ENCODE measurements at places on chromosomes 1 and 21.
A peak's percentile ranks its signal among the peaks of the same experiment; 100 is the strongest.

- DNase-seq, result no peak
These were observed 214.9 kb downstream of the FGGY start for GRCh38 chr1:59511476-59512465.

DNA sequence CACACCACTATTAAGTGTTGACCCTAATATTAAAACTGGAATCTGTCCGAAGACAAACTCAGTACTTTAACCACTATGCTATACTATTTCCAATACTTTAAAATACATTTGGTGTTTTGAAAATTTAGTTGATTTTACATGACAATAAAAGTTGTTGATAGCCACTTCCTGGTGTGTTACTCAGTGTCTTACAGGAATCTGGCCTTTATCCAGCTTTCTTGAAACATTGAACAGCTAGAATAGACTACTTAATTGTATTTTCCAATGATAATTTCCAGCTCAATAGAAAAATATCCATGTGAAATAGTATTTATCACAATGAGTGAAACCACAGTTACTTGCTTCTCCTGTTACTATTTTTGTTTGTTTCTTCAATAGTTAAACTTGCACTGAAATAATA, 369.6 kb upstream of the ADGRL4 start:
- no peak for DNase-seq

DNA sequence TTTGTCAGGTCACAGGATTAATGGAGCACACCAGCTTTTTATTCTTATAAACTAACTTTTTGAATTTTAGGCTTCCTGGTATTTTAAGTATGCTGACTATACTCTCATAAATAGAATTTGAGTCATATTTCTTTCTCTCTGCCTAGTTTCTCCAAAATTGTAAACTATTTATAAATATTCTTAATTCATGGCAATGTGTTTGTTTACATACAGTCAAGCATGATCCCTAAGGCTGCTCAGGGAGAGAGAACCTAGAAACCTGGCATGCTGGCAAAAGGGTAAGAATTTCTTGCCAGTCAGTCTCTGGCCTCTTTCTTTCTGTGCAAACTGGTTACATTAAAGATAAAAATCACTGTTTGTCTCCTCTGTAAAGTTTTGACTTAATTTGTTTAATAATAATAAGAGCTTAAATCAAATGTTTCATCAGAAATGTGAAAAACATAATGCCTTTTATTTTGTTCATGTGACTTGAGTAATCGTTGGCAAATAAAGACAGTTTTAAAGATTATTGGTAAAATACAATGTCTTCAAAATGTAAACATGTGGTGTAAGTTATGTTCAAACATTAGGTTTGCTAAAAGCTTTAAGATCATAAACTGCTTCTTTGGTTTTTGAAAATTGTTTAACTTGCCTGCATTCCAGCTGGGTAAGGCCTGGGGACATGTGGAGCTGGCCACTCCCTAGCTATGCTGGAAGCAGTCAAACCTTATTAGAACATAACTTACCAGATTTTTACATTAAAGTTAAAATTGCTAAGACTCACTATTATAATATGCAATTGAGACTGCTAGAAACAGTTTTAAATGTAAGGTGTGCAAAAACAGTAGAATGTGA, 1401.7 kb downstream of the NCAM2 start:
- no peak for DNase-seq

DNA sequence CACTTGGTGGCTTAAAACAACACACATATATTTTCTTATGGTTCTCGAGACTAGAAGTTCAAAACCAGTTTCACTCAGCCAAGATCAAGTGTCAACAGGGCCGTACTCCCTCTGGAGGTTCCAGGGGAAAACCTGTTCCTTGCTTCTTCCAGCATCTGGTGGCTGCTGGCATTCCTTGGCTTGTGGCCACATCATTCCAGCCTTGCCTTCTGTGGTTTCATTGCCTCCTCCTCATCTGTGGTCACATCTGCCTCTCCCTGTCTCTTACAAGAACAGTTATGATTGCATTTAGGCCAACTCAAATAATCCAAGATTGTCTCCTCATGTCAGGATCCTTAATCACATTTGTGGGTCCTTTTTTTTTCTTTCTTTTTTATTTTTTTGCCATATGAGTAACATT, 240.7 kb upstream of the HOOK1 start:
- no peak for DNase-seq

DNA sequence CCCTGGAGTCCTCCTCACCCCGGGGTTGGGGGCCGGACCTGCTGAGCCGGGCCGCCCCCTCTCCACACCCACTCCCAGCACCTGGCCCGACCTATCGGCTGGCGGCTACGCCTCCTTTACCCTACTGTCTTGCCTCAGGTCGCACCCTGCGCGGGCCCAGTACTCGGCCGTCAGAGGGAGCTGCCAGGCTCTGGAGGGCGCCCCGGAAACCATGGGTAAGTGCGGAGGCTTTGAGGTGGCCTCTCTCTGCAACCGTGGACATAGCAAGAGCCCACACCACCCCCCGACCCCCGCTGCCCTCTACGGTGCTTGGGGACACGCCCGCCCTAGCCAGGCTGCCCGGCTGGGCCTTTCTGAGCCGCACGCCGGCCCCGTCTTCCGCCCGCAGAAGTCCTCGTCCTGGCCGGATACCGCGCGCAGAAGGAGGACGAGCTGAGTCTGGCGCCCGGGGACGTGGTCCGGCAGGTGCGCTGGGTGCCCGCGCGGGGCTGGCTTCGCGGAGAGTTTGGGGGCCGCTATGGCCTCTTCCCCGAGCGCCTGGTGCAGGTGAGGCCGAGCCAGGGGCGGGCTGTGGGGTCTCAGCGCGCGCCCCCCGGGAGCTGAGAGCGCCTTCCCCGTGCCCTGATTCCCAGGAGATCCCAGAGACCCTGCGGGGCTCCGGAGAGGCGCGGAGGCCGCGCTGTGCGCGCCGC, at the start of gene SH3D21:
TSS of gene SH3D21 (plus strand) at position 159 of the 692 bp plus-strand sequence. CDS start at position 212, 53 bp downstream.
- DNase-seq, result peak; percentile 66

DNA sequence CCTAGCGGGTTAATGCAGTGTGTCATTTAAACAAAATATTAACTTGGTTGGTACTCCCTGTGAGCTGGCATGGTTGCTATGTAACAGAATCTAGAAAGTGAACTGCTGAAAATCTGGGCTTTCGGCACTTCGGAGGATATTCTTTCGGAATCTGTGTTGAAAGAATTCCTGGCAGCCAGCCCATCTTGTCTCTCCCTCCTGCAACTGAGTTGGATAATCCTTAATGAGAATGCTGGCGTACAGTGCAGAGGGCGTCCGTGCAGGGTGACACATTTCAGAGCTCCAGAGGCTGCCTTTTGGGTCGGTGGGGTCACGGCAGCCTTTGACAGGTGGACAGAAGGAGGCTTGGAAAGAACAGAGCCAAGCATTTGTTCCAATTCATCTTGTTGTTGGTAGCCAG, 3.7 kb downstream of the KAZN start:
- DNase-seq, result no peak

GRCh38 chr1:94269921-94270320, 32.5 kb upstream of the ARHGAP29 start:
- no peak for DNase-seq

- no peak for DNase-seq
These were observed 634.8 kb upstream of the ADGRL2 start for GRCh38 chr1:81165963-81166362.

GRCh38 chr1:3541936-3542335, 69.4 kb downstream of the MEGF6 start:
- peak; percentile 21 for DNase-seq

DNA sequence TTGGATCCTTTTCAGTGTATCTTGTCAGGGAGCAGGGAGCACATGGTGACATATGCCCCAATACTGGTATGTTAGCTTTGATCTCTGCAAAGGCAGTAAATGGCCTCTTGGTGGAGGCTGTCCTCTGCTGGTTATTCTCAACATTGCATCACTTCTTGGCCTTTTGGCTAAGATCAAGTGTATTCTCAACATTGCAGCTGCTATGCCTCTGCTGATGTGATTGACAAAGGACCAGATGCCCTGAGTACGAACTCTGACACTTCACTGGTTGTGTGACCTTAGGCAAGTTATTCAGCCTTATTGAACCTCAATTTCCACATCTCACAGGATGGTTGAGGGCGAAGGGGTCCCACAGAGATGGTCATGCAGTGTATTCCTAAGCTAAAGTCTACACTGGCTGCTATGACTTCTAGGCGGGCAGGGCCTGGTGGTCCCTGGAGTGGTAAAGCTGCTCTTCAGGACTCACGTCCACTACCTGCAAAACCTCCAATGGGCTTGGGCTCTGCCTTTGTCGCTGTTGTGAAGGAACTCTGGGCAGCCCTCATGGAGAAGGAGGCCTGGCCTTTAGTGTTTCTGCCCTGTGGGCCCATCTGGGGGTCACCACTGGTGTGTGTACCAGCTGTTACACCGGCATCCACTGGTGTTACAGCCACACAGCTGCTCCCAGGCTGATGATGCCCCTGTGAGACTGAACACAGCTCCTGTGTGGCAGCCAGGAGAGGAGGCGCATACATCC, 64.8 kb downstream of the DNTTIP2 start:
- peak; percentile 90 for DNase-seq

DNA sequence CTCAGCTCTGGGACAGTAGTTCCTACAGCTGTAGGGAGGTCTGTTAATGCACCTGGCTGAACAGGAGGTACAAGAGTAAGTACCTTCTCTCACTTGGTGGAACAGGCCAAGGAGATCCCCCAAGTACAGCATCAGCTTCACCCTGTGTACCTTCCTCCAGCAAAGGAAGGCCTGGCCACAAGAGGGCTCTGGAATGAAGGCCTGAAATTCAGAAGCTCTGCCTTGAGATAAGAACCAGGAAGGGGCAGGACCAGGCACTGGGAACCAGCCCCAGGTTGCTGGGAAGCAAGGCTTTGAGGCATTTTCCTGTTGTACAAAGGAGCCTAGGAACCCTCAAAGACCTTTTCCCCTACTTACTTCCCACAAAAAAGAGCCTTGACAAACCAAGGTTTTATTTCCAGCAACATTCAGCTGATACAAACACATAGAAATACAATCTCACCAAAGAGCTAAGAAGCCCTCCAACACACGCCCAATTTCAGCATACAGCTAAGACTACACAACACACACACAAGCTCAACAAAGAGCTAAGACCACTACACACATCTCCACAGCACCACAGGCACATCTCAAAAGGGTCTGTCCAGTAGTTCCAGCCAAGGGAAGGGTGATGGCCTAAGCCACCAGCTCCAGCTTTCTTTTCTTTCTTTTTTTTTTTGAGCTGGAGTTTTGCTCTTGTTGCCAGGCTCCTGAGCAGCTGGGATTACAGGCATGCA, 23.5 kb downstream of the F11R start:
- peak; percentile 86 for DNase-seq

DNA sequence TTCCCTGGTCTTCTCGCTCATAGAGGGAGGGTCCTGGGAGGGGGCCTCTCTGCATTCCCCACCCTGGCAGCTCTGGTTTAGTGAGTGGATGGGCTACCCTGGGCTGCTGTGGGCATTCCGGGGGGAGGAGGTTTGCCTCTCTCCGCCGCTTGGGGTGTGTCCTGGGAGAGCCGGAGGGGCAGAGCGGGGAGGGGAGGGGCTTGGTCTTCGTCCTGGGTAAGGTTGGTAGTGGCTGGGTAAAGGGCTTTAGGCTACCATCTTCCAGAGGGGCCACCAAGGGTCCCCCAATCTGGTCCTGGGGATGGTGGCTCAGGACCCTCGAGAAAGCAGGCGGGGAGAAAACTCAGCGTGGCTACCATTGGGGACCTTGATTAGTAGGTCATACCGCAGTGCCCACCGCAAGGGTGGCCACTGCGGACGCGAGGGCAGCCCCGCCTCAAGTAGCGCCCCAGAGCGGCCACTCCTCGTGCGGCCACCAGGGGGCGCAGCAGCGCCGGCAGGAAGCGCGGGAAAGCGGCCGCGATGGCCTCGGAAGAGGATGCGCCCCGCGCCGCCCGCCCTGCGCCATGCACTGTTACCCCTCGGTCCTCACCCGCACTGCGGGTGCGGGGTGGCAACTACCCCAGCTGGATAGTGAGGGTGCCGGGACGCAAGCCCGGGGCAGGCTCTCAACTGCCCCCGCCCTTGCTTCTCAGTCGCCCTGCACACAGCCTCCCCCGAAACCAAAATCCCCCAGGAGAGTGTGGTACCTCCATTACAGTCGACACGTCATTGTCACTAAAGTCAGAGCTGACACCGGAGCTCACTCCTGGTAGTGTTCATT, 44.1 kb upstream of the SLC25A33 start:
- DNase-seq, result peak; percentile 70

- DNase-seq, result no peak
These were observed 4.8 kb downstream of the S100A16 start for GRCh38 chr1:153608089-153608682.

DNA sequence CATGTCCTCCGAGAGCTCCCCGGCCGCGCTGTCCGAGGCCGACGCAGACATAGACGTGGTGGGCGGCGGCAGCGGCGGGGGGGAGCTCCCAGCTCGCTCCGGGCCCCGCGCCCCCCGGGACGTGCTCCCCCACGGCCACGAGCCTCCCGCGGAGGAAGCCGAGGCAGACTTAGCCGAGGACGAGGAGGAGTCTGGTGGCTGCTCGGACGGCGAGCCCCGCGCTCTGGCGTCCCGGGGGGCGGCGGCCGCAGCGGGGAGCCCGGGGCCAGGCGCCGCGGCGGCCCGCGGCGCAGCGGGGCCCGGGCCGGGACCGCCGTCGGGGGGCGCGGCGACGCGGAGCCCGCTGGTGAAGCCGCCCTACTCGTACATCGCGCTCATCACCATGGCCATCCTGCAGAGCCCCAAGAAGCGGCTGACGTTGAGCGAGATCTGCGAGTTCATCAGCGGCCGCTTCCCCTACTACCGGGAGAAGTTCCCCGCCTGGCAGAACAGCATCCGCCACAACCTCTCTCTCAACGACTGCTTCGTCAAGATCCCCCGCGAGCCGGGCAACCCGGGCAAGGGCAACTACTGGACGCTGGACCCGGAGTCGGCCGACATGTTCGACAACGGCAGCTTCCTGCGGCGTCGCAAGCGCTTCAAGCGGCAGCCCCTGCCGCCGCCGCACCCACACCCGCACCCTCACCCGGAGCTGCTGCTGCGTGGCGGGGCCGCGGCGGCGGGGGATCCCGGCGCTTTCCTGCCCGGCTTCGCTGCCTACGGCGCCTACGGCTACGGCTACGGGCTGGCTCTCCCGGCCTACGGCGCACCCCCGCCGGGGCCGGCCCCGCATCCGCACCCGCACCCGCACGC, 547 bp downstream of the FOXD2 start:
- DNase-seq, result no peak

Data from hematopoietic multipotent progenitor cell treated with erythropoietin and hydrocortisone succinate and interleukin-3 and kit ligand, for 6 days (in vitro differentiated cells).